Uterus (tissue), 4 donors: ENCODE measurements at places on chromosomes 1 and 21.

DNA sequence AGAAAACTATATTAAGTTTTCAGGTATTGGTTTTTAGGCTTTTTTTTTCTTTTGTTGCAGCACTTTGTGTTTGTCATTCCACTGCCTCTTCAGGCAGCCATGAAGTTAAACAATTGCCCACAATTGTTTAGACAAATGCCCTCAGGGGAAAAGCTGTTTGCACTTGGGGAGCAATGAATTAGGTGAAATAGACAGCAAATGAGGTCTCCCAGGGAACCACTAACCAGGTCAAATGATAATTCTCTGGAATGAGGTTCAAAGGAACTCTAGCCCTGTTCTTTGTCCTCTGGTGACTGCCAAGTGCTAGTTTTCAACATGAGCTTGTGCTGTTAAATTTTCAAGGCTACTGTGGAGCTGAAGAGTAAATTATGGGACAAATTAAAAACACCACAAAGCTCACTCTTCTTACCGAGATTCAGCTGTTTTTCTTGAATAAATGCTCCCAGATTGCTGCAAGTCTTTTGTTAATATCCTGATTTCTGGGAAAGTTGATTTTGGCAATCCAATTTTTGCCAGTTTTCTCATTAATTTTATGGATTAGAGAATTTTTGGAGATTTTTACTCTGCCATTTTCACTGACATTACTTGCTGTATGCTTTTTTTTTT lies 15.1 kb upstream of the MAB21L3 start:
- no peak for DNase-seq

DNA sequence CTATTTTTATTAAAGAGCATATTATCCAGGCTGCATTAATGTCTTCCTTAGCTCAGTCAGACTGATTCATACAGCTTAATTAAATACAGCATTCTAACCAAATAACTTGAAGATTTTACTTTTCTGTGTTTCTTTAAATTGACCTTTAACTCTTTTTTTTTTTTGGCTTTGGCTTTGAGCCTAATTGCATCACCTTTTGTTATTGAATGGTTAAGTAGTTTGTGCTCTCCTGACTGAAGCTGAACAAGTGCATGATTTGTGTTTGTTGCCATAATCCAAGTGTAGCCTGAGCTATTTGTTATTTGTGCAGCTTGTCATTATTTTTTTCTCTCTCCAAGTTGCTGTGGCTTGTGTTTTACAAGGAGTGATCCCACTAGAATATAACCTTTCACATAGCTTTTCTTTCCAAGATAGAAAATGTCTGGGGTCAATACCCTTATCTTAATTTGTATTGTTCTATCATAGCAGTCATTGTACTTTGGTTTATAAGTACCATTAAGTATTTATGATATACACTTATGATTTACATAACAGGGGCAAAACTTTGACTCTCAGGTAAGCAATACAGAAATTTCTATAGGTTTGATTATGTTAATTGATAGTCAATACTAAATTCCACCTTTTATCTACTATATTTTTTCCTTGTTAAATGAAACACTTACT lies 31.6 kb downstream of the CDC14A start:
- no peak for DNase-seq

GRCh38 chr1:61568460-61569302 lies 156.3 kb downstream of the TM2D1 start:
- no peak for DNase-seq

- no peak for DNase-seq
Measured at GRCh38 chr1:225990705-225991464, 8.3 kb downstream of the SDE2 start.

GRCh38 chr1:111422546-111423391 lies 4.8 kb downstream of the OVGP1 start:
- no peak for DNase-seq

DNA sequence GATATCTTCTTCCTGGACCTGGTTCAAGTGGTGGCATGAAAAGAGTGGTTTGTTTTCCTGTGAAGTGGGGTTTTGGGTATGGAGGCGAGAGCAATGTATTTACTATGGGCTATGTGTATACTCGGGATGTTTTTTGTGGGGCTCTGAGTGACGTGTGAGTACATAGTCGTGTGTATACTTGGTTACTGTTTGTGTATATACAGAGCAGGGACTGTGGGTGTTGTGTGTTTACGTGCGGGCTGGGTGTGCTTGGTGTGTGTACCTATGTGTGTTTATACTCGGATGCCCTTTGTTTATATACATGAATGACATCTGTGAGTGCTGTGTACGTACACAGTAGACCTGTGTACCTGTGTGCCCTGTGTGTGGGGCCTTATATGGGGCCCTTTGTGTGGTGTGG lies 50.0 kb downstream of the YARS1 start:
- no peak for DNase-seq

- no peak for DNase-seq
Measured at GRCh38 chr1:203026666-203027663, 674 bp downstream of the PPFIA4 start.

DNA sequence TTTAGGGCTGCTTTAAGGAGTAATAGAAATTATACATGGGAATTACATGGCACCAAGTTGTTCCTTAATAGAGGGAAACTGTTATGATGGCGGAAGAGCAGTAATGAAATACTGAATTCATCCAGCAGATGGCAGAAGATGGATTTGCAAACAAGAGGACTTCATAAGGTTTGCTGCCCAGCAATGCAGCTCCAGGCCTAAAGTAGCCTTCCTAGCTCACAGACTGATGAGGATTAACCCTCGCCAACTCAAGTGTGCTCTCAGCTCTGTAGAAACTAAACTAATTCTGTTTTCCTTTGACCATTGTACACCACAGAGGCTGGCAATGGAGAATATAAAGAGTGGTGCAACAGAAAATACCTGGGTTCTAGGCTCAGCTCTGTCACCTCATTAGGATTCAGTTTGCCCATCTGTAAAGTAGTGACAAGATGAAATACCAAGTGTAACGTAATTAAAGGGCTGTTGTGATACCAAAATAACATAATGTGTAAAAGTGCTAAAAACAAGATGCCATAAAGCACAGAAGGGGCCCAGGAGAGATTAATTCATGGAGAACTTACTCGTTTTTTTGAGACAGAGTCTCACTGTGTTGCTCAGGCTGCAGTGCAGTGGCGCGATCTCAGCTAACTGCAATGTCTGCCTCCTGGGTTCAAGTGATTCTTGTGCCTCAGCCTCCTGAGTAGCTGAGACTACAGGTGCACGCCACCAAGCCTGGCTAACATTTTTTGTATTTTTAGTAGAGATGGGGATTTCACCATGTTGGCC lies 102.4 kb upstream of the SERBP1 start:
- DNase-seq = peak; percentile 63

DNA sequence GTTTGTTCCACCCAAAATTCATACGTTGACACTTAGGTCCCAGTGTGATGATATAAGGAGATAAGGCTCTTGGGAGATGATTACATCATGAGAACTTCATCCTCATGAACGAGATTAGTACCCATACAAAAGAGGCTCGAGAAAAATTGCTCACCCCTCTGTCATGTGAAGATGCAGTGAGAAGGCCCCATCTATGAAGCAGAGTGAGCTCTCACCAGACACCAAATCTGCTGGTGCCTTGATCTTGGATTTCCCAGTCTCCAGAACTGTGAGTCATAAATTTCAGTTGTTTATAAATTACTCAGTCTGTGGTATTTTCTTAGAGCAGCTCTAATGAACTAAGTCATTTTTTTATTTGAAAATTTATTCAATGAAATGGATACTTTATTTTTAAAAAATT lies 42.6 kb upstream of the USP25 start:
- no peak for DNase-seq

- no peak for DNase-seq
Measured at GRCh38 chr1:200048244-200048643, 20.7 kb downstream of the NR5A2 start.

GRCh38 chr1:69513601-69514000 lies 54.1 kb upstream of the LRRC7 start:
- no peak for DNase-seq

DNA sequence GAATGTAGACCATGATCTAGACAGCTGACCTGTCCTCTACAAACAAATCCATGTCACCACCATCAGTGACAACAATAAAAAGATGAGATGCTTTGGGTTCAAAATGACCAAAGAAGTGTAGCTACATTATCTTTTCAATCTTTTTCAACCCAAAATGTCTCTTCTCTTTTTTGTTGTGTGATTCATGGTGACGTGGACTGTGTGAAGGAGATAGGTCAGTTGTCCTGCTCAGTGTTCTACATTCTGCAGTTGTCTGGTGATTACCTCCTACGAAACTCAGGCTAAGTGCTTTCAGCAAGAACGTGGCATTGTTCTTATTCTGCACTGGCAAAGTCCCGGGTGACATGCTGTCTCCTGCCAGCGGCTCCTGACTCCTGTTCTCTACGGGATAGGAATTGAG lies 73.1 kb downstream of the PRKAB2 start:
- no peak for DNase-seq

GRCh38 chr1:30313584-30313983 lies 409.8 kb downstream of the MATN1 start:
- DNase-seq = no peak

- DNase-seq = no peak
Measured at GRCh38 chr1:233102341-233102740, 151.9 kb downstream of the NTPCR start.

DNA sequence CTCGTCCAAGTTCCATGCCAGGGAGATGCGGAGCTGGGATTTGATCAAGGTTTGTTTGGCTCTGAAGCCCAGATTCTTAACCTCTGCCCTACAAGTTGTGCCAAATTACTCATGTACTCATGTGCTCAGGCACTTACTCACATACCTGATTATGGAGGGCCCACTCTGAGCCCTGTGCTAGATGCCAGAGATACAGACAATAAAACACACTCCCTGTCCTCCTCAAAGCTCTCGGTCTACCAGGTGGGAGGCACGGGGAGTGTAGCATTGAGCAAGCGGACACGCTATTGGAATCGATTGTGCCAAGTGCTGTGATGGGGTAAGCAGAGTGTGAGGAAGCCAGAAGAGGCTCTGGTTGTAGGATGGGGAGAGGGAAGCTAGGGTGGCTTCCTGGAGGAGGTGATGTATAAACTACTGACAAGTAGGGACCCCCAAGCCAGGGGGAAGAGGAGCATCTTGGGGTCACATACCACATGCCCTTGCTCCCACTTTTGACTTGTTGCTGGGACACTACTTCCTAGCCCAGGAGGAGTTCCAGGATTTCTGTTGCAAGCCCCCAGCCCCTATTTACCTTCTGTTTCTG lies 49.8 kb upstream of the IFNLR1 start:
- peak; percentile 40 for DNase-seq

DNA sequence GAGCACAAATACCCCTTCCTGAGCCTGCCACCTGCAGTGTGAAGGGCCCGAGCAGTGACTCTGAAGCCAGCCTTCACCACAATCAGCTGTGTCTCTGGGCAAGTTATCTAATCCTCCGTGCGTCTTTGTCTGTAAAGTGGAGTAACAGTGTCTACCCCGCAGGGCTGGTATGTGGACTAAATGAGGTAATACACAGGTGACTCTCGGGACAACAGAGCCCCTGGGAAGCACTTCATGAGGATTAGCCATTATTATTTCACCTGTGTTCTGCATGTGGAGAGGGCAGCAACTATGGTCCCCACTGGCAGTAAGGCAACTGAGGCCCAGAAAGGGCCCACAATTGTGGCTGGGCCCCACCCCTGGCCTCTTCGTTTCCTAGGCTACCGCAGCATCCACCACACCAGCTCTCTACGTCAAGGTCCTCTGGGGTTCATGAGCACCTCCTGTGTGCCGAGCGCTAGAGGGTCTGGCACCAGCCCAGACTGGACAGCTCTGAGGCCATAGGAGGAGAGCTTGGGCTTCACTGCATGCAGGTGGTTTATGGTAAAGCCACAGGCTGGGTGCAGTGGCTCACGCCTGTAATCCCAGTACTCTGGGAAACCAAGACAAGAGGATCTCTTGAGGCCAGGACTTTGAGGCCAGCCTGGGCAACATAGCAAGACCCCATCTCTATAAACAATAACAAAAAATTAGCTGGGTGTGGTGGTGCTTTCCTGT lies 41.3 kb upstream of the LRP8 start:
- DNase-seq = peak; percentile 2

DNA sequence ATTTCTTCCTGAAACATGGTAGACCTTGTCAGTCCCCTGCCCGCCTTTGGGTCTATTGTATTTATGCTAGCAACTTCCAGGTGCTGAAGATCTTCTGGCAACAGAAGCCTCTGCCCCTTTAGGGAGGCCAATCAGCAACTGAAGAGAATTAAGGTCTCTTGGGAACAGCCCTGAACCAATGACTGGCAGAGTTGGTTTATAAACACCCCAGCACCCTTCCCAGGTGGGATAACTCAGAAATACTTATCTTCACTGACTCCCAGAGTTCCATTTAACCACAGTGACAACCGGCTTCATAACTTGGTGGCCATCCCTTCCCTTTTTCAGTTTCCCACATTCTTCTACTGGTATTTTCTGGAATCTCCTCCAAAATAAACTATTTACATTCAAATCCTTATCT lies 27.2 kb upstream of the TMCO1 start:
- no peak for DNase-seq

- DNase-seq = peak; percentile 68
Measured at GRCh38 chr1:220690140-220691052, at the start of gene C1orf115. C1orf115 (plus strand) TSS chr1:220690363; CDS start chr1:220690403, 40 bp downstream.

GRCh38 chr1:69175053-69175452 lies 392.7 kb upstream of the LRRC7 start:
- DNase-seq = no peak

- no peak for DNase-seq
Measured at GRCh38 chr1:1098681-1099421, 17.0 kb downstream of the C1orf159 start.

GRCh38 chr21:44418876-44419230 lies 36.5 kb upstream of the LRRC3 start:
- no peak for DNase-seq

GRCh38 chr1:5954964-5955363 lies 37.3 kb downstream of the NPHP4 start:
- no peak for DNase-seq

- DNase-seq = no peak
Measured at GRCh38 chr1:99677416-99677815, 31.5 kb downstream of the PALMD start.

- DNase-seq = no peak
Measured at GRCh38 chr1:167863921-167864279, 50.0 kb downstream of the ADCY10 start.

DNA sequence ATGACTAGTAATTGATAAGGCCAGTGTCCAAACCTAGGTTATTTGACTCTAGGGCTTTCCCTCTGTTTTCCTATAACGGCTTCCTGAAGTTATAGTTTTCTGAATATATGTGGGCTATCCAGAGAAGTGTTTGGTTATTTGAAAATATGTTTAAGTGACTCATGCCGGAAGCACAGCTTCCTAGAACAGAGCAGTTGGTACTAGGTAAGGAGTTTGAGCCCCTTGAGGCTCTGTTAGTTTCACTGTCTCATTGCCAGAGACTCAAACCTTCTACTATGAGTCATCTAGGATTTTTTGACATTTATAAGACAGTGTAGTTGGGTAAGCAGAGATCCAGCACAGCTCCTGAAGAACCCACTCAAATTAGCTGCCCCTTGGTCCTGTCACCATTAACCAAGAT lies 27.1 kb upstream of the LEPR start:
- DNase-seq = no peak

DNA sequence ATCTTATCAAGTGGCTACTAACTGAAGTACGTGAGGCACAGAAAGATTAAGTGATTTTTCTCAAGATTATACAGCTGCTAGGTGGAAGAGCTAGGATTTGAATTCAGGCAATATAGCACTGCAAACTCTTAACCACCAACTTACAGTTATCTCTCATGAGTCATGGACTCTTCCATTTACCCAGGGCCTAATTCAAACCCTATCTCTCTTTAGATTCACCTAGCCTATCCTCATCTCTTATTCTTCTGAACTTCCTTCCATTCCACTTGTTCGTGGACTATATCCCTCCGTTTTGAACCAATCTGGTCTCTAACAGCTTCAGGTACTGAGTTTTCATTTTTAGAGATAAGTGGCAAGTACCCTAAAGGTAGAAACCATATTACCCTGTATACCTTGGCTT lies 92.8 kb upstream of the DMRTA2 start:
- DNase-seq = no peak

GRCh38 chr21:33149181-33149580 lies 79.2 kb downstream of the OLIG1 start:
- no peak for DNase-seq
